Activated T-helper 17 cell treated with anti-CD3 and anti-CD28 coated beads, Interleukin-2, amount 50 U/mL, for 72 hours (primary cell): ENCODE measurements at places on chromosomes 7 and 10. TPM values are rescaled to one million over a fixed set of nuclear protein-coding genes. Genes with fewer than 3 reads are reported as not detected.

DNA sequence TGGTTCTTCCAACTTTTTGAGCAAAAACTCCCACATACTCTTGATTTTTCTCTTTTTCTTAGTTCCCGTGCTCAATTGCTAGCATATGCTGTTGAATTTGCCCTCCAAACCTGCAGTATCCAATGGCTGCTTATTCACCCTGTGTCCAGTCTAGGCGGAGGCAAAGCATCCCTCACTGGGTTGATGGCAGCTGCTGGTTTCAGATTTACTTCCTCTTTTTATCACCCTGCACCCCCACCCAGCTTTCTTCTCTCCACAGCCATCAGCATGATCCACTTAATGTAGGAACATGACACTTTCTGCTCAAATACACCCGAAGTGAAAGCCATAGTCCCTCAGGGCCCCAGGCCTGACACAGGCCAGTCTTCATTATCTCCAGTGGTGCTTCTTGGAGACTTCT is 87.6 kb upstream of the ADARB2 start:
- peaks cover 14% of the 10 kb centered on the region for H3K27me3 ChIP-seq
- H3K4me3 ChIP-seq: no peak overlapping the region
- no peak overlapping the region for H3K27ac ChIP-seq
- no peak for ATAC-seq

- H3K27ac ChIP-seq: no peak overlapping the region
- peaks cover 21% of the 10 kb centered on the region for H3K27me3 ChIP-seq
- no peaks in the 10 kb centered on the region for H3K4me1 ChIP-seq
- H3K36me3 ChIP-seq: no peaks in the 10 kb centered on the region
- H3K4me3 ChIP-seq: no peak overlapping the region
- no peak for ATAC-seq
Observed at GRCh38 chr7:157949711-157950110, 612.9 kb downstream of the DNAJB6 start.

DNA sequence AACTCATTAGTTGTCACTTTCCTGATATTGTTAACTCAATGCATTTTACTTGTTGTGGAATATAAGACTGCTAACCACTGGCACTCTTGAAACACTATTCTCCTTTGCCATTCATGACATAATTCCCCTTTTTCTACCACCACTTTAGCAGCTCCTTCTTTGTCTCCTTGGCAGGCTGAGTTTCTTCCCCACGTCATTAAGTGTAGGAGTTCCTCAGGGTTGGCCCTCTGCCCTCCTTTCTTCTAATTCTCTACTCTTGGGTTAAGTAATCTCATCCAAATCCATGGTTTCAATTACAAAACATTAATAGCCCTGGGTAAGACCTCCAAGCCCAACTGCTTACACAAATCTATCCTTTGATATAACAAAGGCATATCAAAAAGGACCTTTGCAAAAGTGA is 175.1 kb downstream of the HGF start:
- H3K27me3 ChIP-seq: no peaks in the 10 kb centered on the region
- no peak for ATAC-seq
- no peak overlapping the region for H3K27ac ChIP-seq
- no peaks in the 10 kb centered on the region for H3K4me1 ChIP-seq
- H3K4me3 ChIP-seq: no peak overlapping the region

Gene IFIT3
- total RNA-seq: 4.3 TPM

Gene RBP3
- not detected for total RNA-seq

DNA sequence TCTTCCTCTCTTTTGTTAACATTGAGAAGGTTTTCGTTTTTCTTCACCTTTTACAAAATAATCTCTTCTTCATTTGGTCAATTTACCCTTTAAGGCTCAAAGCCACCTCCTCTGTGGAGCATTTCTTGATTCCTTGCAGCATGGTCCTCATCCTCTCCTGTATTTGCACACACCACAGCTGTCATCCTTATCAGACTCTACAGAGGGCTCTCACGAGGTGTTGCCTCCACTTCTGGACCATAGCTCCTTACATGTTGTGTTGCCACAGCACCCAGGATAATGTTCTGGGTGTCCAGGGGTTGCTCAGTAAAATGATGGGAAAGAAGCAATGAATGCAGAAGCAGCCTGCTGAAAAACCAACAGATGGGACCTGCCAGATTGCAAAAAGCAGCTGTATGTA is 192.8 kb downstream of the SH2D4B start:
- no peak overlapping the region for H3K27ac ChIP-seq
- H3K4me3 ChIP-seq: no peak overlapping the region
- H3K4me1 ChIP-seq: no peaks in the 10 kb centered on the region
- ATAC-seq: no peak

GRCh38 chr7:150446288-150446938 is 4.0 kb upstream of the GIMAP8 start:
- peaks cover 24% of the 10 kb centered on the region for H3K4me1 ChIP-seq
- peak overlapping the region; percentile 98 for H3K27ac ChIP-seq
- no peaks in the 10 kb centered on the region for H3K27me3 ChIP-seq
- peaks cover 5% of the 10 kb centered on the region for H3K36me3 ChIP-seq
- ATAC-seq: peak; percentile 41

- H3K27me3 ChIP-seq: peaks cover 7% of the 10 kb centered on the region
- peaks cover 61% of the 10 kb centered on the region for H3K36me3 ChIP-seq
- peak overlapping the region; percentile 89 for H3K27ac ChIP-seq
Observed at GRCh38 chr10:22321924-22322640, 1.2 kb downstream of the BMI1 start.

Gene SPRN
- not detected for total RNA-seq

DNA sequence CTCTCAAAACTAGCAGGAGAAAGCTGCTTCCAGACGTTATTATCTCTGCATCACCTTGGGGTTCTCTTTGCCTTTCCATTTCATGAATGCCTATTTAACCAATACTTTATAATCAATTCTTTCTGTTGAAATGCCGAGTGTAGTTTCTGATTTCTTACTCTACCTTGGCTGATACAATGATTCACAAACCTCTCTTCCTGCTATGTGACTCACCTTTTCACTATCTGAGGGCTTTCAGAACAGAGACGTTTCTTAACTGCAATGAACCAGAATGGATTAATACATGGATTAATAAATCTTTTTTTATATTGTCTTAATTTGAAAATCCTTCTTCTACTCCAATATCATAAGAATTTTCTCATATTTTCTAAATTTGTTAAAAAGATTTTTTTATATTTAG is 46.4 kb upstream of the ZNF746 start:
- no peak overlapping the region for H3K4me3 ChIP-seq
- H3K4me1 ChIP-seq: peaks cover 10% of the 10 kb centered on the region
- H3K27me3 ChIP-seq: no peaks in the 10 kb centered on the region
- H3K27ac ChIP-seq: no peak overlapping the region
- H3K36me3 ChIP-seq: peaks cover 38% of the 10 kb centered on the region
